ENCODE measurements at places on chromosomes 11 and 22.

- no peak for DNase-seq
These were observed 1575.6 kb upstream of the RAG2 start for GRCh38 chr11:38173676-38174075.

DNA sequence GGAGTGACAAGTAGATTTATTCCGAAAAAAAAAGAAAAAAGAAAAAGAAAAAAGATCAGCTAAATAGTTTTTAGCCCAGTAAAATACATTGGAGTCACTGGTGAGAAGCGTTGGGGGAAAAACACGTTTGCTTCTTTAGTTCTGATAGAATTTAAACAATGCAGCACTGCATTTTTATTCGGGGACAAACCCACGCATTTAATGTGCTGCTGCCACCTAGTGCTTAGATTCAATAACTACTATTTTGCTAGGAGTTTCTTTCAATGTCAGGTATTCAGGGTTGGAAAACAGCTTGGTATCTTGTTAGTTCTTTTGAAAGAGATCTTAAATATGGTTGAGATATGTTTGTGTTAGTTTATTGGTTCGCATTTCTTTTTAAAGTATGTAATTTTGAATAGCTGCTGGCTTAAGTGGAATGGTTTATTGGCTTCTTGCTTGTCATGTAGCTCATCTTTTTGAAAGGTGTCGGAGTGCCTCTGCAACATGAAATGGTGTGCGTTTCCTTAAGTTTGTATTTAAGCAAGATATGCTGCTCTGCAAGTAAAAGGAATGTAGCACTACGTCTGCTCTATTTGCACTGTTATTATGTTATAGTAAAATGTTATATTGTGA lies 41.9 kb downstream of the SVIP start:
- peak; percentile 33 for DNase-seq

DNA sequence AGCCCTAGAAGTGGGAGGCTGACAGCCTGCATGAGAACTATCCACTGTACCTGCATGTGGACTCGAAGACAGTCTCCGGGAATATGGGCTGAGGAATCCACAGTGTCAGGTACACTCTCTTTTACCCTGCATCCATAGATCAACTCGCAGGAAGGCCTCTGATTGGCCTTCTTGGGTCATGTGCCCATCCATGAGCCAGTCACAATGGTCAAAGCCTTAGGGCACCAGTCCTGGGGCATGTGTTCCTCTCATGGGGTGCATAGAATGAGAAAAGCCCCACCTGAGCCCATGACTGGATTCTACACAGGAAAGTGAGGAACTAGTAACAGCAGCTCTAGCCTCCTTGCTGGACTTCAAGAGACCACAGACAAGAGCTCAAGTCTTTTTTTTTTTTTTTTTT lies 10.6 kb downstream of the ART1 start:
- DNase-seq: no peak

GRCh38 chr22:16819249-16819648 lies 6.0 kb downstream of the XKR3 start:
- no peak for DNase-seq

DNA sequence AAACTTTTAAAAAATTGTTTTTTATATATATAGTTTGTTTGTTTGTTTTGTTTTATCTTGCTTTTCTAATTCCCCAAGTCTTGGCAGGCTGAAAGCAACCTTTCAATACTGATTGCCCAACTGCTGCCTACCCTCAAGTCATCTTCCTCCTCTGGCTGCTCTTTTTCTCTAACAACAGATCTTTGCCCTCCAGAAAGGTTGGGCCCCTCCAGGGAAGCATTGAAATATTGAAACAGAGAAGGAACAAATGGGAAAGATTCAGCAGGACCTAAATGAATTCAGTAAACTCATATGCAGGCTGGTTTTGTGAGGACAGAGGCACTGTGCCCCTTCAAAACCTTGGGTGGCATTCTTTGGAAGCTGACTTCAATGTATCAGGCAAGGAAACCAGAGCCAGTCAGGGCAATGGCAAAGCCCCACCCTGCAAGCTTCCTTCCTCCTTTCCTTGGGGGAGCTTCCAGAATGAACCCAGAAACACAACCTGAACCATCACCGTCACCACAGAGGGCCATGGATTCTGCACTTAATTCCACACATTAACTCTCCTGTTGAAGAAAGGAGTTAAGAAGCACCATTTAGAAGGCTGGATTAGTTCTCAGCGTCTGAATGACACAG lies 815 bp upstream of the MS4A6A start:
- DNase-seq: no peak

GRCh38 chr22:19103880-19104821 lies 18.1 kb downstream of the DGCR2 start:
- DNase-seq: no peak

- peak; percentile 14 for DNase-seq
These were observed 1.0 kb upstream of the ZNF143 start for GRCh38 chr11:9459667-9460321.

GRCh38 chr11:57155838-57156607 lies 25.7 kb upstream of the LRRC55 start:
- no peak for DNase-seq

DNA sequence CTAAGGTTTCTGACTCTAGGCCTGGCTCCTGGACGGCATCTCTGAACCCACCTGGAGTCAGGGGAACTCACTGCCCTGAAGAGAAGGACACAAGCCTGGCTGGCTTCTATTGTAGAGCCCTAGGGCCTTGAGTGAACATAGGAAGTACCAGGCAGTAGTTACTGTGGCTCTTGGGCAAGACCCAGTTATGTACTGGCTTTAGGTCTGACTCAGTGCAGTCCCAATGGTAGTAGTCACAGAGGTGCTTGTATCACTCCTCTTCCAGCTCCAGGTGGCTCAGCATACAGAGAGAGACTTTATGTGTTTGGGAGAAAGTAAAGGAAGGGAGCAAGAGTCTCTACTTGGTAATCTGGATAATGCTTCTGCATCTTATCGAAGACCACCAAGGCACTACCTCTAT lies 13.9 kb upstream of the PAK1 start:
- DNase-seq: no peak

GRCh38 chr11:85096939-85097338 lies 530.2 kb downstream of the DLG2 start:
- DNase-seq: no peak

- no peak for DNase-seq
These were observed 2.1 kb upstream of the KIAA1671 start for GRCh38 chr22:24950272-24950902.

GRCh38 chr11:80007616-80008015 lies 566.8 kb upstream of the TENM4 start:
- no peak for DNase-seq

- DNase-seq: no peak
These were observed 2.3 kb downstream of the MMP11 start for GRCh38 chr22:23774922-23775436.

DNA sequence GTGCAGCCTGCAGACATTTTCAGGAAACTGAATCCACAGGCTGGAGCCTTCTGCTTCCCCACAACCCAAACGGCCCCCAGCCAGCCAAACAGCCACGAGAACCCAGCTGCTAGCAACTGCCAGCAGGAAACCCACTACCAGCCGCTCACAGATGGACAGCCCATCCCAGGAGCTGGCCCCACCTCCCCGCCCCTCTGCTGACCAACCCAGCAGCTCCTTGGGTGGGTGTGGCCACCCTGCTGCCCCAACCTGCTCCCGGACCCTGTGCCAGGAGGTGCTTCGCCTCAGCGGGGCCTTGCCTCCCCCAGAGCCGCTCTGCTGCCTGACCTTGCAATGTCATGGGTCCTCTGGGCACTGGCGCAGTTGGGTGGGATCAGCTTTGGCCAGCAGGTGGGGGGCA lies 8.2 kb upstream of the CCDC188 start:
- DNase-seq: no peak

DNA sequence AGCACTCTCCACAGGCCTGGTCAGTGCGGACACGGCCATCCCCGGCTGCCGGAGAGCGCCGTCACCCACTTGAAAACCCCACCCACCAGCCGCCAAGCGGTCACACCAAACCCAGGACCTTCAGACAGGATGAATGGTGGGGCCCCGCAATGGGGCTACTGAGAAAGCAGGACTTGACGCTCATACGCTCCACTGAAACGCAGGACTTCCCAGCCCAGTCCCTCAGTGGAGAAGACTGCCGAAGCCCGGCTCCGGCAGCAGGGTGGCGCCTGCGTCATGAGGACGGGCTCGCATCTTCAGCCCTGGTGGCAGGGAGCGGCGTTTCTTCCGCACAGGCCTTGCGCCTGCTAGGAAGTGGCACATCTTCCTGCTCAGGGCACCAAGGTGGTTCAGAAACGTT lies 15.3 kb upstream of the PHLDA2 start:
- DNase-seq: no peak

DNA sequence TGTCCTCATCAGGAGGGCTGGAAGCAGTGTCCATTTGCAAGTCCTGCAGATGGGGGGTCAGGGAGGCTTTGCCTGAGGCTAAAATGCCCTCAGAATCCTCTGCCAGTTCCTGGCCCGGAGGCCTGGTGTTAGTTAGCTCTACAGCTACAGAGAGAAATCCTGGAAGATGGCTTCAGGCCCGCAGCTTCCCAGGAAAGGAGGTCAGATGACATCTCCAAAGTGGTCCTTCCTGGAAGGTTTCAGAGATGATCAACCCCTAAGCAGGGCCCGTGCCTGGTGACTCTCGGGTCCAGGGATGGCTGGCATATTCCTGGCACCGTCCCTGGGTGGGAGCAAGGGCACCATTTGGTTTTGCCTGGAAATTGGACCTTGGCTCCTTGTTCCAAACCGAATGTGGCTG lies 959.1 kb downstream of the BRD1 start:
- no peak for DNase-seq

GRCh38 chr22:44245438-44245837 lies 64.7 kb downstream of the PARVG start:
- no peak for DNase-seq

GRCh38 chr11:59724066-59724465 lies 10.4 kb upstream of the OR10V1 start:
- DNase-seq: no peak

DNA sequence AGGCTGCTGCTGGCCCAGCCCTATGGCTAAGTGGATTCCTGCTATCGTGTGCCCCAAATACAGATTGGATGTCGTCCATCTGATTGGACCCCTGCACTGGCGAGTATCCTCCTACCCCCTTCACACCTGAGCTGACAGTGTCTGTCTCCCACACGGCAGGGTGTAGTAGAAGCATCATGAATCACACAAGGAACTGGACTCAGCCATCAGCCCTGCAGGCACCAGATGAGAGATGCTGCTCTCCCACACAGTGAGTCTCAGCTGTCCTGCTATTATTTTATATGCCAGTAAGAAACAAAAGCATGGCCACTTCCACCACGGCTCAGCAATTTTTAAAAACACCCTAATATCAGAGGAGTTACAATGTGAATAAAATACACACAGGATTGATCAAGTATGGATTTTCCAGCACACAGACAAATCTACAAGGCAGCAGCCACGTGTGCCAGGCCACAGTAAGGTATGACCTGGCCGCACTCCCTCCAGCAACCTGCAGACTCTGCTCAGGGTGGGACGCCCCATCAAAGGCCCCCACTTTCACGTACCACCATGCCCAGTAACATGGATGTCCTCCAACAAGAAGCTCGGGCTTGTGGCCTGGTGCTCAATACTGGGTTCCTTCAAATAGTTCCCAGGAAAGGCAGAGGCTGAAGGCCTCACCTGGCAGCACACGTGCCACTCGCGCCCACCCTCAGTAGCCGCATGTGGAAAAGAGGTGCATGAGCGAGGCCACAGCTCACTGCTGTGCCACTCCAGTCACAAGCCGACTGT lies 16.4 kb upstream of the SLC25A1 start:
- no peak for DNase-seq

DNA sequence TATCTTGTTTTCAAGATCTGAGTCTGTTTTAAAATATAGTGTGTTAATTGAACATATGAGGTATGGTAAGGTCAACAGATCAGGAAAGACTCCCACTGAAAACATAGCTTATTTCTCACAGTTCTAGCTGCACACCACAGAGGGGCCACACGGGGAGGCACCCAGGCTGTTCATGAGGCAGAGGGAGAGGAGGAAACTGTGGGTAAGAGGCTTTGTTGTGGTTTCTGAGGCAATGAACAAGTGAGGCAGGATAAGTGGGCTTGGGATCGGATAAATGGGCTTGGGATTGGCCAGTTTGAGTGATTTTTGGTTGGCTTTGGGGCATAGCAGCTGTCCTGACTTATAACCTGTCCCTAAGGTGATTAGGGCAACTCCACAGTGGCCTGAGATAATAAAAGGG lies 242.1 kb downstream of the LUZP2 start:
- DNase-seq: no peak

GRCh38 chr11:26377619-26378018 lies 45.7 kb downstream of the ANO3 start:
- DNase-seq: no peak

GRCh38 chr11:130121445-130121978 lies 38.1 kb upstream of the ST14 start:
- DNase-seq: no peak

DNA sequence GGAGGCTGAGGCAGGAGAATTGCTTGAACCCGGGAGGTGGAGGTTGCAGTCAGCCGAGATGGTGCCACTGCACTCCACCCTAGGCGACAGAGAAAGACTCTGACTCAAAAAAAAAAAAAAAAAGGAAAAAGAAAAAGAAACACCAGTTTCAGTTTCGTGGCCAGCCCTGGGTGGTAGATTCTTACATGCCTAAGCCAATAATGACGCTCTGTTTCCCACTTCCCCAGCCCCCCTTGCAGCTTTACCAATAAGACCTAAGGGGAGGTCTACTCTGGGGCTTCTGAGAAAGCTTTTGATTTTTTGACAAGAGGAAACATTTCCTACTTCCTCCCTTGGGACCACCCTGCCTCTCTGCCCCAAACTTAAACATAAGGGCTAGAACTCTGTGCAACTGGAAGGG lies 30.0 kb upstream of the PTPRJ start:
- DNase-seq: peak; percentile 64

GRCh38 chr11:94203070-94203469 lies 74.4 kb downstream of the PANX1 start:
- DNase-seq: no peak

GRCh38 chr11:32436751-32437494 lies 1.6 kb upstream of the WT1 start:
- DNase-seq: no peak

- no peak for DNase-seq
These were observed 283.0 kb upstream of the NARS2 start for GRCh38 chr11:78857688-78858087.

DNA sequence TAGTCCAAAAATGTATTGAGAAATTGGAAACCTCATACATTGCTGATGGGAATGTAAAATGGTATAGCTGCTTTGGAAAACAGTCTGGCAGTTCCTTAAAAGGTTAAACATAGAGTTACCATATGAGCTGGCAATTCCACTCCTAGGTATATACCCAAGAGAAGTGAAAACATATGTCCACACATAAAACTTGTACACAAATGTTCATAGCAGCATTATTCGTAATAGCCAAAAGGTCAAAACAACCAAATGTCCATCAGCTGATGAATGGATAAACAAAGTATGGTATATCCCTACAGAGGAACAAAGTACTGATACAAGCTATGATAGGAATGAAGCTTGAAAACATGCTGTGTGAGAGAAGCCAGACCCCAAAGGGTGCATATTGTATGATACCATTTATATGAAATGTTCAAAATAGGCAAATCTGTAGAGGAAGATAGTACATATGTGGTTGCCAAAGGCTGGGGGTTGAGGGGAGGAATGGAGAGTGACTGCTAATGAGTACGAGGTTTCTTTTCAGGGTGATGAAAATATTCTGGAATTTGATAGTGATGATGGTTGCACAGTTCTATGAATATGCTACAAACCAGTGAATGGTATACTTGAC lies 85.8 kb downstream of the ZBTB16 start:
- no peak for DNase-seq

Measured in CD4-positive, alpha-beta T cell treated with Interleukin-6 at 100 ng/mL for 8 hours (primary cell).